T-helper 9 cell (primary cell): ENCODE measurements at places on chromosomes 12 and 14.
A peak's percentile ranks its signal among the peaks of the same experiment; 100 is the strongest.

GRCh38 chr14:91114079-91115065 lies 499 bp downstream of the DGLUCY start:
- peak; percentile 43 for DNase-seq

DNA sequence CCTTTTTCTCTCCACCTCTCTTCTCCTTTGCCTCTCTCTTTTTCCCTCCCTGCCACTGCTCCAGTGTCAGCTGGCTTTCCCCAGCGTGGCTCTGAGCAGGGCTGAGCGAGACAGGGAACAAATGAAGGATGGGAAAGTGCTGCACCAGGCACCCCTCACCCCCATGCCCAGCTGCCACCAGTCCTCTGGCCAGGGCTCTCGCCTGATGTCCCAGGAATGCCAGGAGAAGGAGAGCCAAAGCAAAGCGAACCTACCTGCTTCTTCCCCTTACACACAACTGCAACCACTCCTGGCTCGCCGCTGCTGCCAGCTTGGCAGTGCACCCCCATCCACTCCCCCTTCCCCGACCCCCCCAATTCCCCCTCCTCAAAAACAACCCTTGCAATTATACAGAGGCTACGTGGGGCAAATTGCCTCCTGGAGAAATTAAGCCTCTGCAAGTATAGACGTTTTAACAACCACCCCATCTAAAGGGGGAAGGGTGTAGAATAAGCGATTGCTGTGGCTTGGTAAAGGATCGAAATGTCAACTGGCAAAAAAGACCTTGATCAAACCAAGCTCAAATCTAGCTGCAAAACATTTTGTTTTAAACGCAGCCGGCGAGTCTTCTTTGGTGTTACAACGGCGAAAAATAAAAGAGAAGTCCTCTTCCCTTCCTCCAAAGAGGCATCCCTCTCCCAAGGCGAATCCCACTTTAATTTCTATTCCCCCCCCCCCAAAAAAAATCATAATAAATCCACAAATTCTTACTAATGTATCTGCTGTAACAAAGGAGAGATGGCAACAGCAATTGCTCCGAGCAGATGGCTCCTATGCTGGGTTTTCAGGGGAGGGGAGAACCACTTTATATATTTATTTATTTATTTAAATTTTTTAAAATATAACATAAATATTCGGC lies 2.9 kb downstream of the BCL11B start:
- DNase-seq, result no peak

- no peak for DNase-seq
Observed at GRCh38 chr12:52848661-52849255, at the start of gene KRT78. Gene KRT78 (minus strand): TSS chr12:52848994. CDS start chr12:52848930, 64 bp downstream.

DNA sequence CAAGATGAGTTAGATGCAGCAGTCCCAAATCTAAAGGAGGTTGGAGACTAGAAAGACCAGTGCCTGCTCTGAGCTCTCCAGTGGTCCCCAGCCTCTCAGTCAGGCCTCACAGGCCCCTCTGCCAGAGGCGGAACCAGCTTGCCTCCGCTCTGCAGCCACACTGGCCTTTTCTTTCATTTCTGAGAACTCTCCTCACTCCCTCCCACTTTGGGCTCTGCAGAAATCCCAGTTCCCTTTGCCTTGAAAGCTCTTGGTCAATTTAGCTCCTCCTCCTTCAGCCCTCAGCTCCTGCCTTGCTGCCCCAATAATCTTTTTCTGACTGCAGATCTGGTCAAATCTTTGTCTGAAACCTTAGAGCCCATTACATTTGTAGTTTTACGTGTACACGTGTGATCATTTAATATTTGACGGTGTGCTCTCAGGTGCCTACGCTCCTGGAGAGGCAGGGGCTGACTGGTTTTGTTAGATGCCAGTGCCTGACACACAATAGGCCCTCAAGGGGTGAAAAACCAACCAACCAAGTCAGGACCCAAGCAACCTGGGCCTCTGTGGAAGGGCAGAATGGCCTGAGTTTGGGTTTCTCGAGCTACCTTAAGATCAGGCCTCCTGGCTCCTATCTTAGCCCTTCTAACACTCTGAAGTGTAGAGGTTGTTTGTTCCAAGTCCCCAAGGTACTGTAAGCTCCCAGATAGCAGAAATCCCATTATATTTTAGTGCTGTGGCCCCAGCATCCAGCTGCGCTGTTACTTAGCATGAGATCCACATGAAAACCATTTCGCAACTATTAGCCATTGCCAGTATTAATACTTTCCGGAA lies 1.1 kb upstream of the NUDT4 start:
- no peak for DNase-seq

DNA sequence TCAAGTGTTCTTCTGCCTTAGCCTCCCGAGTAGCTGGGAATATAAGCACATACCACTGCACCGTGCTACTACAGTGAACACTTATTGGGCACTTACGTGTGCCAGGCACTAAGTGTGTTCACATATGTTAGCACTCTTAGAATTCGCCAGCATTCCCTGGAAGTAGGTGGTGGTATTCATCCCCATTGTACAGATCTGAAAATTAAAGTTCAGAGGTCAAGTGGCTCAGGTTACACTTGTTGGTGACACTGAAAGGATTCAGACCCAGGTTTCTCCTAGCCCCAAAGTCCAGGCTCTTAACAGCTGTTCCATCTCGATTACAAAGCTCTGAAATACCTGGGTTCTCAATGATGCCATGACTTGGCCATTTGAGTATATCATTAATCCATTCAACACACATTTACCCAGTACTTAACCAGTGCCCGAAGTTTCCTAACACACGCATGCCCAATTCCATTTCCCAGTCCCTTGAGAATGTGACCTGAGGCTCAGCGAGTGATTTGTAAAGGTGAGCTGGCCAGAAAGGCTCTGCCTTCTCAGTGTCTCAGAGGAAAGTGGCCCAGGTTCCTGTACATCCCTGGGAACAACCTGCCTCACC lies 4.8 kb downstream of the MVK start:
- DNase-seq, result no peak

GRCh38 chr14:72741826-72742117 lies 152.1 kb downstream of the DPF3 start:
- DNase-seq, result no peak

DNA sequence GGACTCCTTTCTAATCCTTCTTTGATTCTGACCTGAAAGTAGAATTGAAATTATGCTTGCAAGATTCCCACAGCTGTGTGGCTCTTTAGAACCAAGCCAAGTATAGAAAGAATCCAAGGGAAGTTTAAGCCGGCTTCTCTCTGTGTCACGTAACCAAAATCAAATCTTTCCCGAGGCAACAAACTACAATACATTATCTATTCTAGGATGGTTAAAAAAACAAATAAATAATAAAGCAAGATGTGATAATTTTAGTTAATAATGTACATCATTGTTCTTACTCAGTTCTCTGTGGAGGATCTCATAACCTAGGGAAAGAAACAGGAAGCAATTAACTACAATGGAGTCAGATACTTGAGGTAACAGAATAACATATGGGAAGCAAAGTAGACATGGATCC lies 78.1 kb upstream of the ST8SIA1 start:
- no peak for DNase-seq

GRCh38 chr14:59699442-59699841 lies 122.8 kb upstream of the CCDC175 start:
- DNase-seq, result no peak

GRCh38 chr12:57261428-57261865 lies 10.5 kb upstream of the STAC3 start:
- no peak for DNase-seq

- no peak for DNase-seq
Observed at GRCh38 chr14:52094546-52095271, 25.9 kb upstream of the NID2 start.

DNA sequence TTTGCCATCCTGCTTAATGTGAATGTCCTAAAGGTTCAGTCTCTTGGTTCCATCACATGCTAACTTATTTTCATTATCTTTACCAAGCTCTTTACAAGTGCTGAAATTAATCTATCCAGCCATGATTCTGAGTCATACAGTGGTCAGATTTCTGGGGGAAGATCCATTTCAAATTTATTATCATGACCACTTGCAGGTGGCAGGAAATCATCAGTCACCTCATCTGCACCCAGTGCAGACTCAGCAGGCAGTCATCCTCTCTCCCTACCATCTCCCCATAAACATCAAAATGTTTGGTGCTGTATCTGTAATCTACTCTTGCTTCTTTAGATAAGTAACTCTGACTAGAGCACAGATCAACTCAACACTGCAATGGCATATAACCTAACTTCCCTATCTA lies 23.5 kb downstream of the ATG14 start:
- DNase-seq, result no peak

GRCh38 chr14:75162631-75163030 lies 13.8 kb downstream of the TMED10 start:
- no peak for DNase-seq

GRCh38 chr12:70122804-70123203 lies 120.4 kb upstream of the CNOT2 start:
- no peak for DNase-seq

- DNase-seq, result no peak
Observed at GRCh38 chr12:15931590-15932053, 20.5 kb downstream of the DERA start.

GRCh38 chr14:54450535-54450934 lies 9.4 kb upstream of the CNIH1 start:
- no peak for DNase-seq

GRCh38 chr14:81363746-81364378 lies 36.3 kb downstream of the STON2 start:
- no peak for DNase-seq

DNA sequence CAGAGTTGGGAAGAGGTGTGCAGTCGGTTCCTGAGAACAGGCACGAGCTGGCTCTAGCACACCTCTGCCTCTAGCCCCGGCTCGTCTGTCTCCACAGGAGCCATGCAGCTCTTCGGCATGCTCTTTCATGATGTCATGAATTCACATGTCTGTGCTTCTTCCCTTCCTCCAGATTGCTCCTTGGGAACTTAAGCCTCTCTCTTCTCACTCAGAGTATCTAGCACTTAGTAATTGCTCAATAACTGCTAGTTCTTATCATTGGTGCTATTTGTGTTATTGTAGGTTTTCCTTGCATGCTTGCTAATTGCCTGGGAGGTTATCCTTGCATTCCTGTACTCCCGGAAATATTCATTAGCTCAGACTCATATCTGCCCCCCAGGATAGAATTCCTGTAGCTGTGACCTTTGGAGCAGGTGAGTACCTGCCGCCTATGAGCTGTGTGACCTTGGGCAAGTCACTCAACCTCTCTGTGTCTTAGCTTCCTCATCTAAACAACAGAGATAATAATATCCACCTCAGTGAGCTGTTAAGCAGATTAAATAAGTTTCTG lies 19.5 kb downstream of the FAM181A start:
- no peak for DNase-seq

DNA sequence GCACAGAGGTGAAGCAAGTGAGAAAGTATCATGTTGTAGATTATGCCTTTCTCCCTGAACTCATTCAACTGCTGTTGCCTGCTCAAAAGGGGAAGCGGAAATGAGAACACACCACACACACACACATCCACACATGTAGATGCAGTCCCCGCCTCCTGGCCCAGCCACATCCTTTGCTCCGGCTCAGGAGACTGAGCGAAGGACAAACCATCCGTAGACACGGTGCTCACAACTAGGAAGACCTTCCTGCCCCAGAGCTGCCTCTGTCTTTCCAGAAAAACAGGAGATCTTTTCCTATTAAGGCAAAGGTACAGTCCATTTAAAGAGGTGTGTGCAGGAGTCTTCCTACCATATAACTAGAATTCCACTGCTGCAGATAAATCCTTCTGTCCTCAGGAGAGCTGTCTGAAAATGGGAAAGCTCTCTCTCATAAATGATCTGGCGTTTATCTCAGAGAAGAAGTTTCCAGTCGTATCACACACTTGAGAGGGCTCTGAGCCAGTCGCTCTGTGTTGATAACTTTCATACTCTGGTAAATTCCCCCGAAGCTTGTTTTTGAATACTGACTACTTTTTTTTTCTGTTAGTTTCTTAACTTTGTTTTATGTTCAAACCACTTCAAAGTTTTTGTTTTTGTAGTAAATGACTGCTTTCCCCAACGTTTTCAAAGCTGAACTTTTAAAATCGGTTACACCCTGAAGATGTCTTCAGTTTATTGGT lies at the start of gene TESPA1:
TSS of gene TESPA1 (minus strand) at position 105 of the 719 bp plus-strand sequence. CDS start 10,200 bp downstream, outside the sequence.
- DNase-seq, result peak; percentile 70

DNA sequence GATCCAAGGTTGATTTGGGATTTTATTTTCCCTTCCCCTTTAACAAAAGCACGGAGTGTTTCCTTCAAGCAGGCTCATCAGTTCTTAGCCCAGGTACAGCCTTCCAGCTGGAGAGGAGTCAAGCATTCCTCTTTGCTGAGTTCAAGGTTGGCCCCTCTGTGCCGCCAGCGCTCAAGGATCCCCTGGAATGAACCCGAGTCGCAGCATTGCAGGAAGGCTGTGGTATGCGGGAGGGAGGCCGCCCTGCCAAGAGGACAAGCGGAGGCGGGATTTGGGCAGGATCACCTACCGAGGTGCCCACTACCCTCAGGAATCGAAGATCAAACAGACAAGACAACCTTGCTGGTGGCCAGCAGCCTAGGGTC lies 53.9 kb upstream of the NCOR2 start:
- no peak for DNase-seq

- no peak for DNase-seq
Observed at GRCh38 chr12:8562310-8562709, 21.6 kb upstream of the CLEC4E start.

- DNase-seq, result no peak
Observed at GRCh38 chr14:58488550-58488949, 61.0 kb downstream of the KIAA0586 start.

DNA sequence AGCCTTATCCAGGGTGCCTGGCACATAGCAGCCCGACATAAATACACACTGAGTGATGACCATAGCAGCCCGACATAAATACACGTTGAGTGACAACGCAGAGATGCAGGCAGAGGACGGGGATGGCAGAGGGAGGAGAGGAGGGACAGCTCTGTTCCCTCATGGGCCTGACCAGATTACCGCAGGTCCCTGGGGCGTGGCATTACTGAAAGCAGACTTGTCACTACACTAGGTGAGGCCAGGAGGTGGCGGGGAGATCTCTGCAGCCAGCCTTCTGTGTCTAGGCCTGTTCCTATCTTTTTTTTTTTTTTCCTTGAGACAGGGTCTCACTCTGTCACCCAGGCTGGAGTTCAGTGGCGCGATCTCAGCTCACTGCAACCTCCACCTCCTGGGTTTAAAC lies 69.0 kb downstream of the HRK start:
- DNase-seq, result no peak

- peak; percentile 27 for DNase-seq
Observed at GRCh38 chr12:95790917-95791849, 619 bp upstream of the NTN4 start.

- DNase-seq, result no peak
Observed at GRCh38 chr12:68306564-68306963, 25.6 kb downstream of the MDM1 start.
